ENCODE measurements at places on chromosomes 3 and 15.

GRCh38 chr3:18126772-18127171 lies 298.4 kb downstream of the SATB1 start:
- DNase-seq = peak; percentile 17

- DNase-seq = no peak
Observed at GRCh38 chr3:127760361-127760760, 62.0 kb downstream of the MGLL start.

- no peak for DNase-seq
Observed at GRCh38 chr3:173548261-173548660, 150.7 kb downstream of the NLGN1 start.

DNA sequence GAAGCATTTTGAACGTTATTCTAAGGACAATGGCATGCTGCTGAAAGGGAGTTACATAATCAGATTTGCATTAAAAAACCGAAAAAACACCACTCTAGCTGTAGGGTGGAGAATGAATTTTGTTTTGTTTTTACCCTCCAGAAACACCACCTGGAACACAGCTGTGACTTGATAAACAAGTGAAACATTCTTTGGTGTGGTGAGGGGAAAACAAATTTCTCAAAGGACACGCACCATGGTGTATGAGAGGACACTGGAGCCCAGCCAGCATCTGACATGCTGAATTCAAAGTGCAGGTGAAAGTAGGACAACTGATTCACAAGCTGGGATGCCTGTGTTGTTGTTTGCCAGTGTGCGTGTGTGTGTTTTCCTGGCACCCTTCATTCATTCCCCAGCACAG lies 554.5 kb upstream of the TBL1XR1 start:
- DNase-seq = peak; percentile 38

- no peak for DNase-seq
Observed at GRCh38 chr3:161333696-161334095, 37.6 kb downstream of the SPTSSB start.

DNA sequence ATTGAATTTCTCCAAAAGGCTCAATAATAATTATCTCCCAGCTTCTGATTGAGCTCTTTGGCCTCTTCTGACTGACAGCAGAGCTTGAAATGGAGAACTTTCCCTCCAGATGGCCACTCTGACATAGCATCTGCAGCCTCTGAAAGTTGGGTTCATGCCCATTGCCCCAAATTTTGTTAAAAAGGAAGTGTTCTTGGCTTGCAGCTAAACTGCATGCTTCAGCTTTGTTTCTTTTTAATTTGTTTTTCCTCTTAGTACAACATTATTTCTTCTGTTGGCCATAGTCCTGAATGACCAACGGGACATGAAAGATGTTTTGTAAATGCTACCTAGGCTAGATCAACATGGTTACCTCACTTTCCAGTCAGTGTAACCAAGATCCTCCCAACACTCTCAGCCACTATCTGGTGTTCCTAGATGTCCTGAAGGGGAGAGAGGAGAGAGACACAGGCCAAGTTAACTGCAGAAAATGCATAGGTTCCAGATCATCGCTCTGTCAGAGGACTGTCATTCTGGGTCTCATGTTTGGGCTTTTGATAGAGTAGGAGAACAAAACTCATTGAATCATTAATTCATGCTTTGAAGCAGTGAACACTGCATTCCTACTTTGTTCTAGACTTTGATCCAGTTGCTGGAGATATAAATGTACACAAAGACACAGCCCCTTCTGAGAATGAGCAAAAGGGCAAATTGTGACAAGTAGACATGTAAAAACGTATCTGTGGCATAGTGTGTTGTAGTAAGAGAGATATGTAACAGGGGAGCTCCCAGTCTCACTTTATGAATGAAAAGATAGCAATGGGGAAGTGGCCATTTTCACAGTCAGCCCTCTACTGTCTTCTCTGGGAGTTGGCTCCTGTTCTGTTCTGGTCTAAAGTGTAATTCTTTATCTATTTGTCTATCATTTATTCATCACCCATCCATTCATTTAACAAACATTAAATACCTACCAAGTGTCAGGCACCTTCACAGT lies 156.2 kb downstream of the ZNF621 start:
- no peak for DNase-seq

DNA sequence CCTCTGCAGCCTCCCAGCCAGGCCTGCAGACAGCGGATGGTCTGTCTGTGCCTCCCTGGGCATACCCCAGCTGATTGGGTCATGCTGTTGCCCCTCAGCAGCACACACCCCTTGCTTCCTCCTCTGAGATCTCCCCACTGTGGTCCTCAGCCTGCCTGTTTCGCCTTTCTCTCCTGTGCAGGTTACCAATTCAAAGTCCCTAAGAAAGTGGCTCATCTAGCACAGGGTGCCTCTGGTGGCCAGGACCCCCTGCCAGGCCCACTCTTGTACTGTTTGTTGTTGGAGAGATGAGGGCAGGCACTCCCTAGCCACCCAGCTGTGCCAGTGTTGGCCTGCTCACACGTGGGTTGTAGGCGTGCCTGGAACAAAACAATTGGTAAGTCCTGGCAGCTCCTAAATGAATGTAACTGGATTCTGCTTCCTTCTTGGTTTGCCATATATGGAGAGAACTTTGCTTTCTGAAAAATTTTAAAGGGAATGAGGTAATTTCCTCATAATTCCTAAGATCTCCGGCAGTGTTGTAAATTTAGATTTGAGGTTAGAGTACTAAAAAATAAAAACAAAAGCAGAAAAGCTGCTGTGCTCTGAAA lies 213.2 kb upstream of the IL12A start:
- DNase-seq = no peak

GRCh38 chr15:25544076-25544475 lies 105.3 kb upstream of the UBE3A start:
- DNase-seq = no peak

GRCh38 chr15:84598993-84599392 lies 1.8 kb upstream of the ZSCAN2 start:
- DNase-seq = peak; percentile 68

GRCh38 chr3:16484984-16485383 lies 28.5 kb downstream of the RFTN1 start:
- no peak for DNase-seq

DNA sequence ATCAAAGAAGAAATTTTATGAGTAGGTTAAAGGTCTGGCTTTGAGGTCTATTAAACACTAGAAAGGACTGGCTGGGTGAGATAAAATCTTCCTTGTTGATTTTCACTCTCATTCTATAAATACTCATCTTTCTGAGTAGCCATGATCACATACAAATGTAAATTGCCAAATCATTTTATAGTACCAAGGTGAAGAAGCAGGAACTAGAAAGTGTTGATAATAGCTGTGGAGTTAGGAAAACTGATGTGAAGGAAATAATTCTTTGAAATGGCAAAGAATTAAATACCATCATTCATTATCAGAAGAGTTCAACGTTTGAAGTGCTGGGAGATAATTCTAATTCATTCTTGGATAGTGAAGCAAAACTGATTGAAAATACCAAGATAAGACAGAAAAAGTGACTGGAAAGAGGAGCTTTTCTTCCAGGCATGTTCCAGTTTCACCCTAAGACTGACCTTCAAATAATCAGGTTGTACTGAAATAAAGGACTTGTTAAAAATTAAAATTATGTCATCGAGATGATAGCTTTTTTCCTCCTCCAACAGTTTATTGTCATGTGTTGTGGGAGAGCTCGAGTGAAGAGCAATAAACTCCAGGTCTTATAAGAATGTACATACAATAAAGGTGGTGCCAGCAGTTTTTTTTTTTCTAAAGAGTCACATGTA lies 17.4 kb downstream of the THBS1 start:
- DNase-seq = no peak

GRCh38 chr3:14262212-14262611 lies 83.6 kb downstream of the LSM3 start:
- DNase-seq = no peak

DNA sequence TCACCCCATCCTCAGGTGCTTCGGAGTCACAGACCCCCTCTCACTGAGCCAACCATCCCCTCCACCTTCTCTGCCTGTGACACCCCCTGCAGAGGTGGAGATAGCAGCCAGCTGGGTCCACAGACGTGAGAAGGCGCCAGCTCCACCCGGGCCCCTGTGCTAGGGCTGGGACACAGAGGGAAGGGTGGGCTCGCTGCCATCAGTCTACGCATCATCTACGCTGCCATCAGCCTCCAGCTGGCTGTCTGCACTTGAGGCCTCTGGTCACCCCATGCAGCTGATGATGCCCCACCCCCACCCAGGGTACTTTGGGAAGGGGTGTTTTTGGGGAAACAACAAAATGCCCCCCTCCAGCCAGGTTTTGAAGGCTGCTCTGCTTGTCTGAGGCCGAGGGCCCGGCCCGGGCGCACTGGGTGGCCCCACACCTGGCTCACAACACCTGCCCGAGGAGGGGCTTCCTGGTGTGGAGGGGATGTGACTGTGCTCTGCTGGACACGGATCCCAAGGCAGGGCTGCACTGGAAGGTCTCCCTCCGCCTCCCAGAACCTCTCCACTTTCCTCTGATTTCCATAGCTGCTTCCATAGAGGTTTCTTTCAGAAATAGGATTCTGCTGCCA lies 163.4 kb upstream of the IQSEC1 start:
- peak; percentile 23 for DNase-seq

- no peak for DNase-seq
Observed at GRCh38 chr3:64873400-64873799, 185.6 kb upstream of the ADAMTS9 start.

DNA sequence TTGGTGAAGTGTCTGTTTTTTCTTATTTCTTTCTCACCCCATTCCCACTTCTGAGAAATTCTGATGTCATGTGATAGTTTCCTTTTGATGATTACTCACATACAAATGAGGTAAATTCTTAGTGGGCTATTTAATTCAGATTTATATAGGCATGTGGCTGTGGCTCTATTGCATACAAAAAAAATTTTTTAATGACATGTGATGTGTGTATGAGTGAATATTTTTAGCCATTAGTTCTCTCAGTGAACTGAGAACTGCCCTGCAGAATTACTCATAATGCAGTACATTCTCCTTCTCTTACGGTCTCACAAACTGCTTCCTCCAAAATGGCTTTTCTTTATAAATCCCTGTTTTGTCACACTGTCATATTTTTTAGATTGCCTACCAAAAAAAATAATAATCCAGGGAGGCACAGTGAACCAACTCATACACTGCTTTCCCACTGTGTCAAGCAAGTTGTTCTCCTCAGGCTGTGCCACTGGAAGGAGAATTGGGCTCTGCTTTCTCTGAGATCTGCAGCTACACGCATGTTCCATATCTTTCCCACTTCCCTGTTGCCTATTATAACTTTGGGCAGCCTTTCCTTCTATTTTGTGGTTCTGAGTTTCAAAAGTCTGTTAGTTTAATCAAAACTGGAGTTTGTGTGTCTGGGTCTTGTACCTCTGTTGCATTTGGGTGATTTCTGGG lies 415.7 kb upstream of the THBS1 start:
- no peak for DNase-seq

GRCh38 chr15:96421178-96421601 lies 90.7 kb downstream of the NR2F2 start:
- no peak for DNase-seq

DNA sequence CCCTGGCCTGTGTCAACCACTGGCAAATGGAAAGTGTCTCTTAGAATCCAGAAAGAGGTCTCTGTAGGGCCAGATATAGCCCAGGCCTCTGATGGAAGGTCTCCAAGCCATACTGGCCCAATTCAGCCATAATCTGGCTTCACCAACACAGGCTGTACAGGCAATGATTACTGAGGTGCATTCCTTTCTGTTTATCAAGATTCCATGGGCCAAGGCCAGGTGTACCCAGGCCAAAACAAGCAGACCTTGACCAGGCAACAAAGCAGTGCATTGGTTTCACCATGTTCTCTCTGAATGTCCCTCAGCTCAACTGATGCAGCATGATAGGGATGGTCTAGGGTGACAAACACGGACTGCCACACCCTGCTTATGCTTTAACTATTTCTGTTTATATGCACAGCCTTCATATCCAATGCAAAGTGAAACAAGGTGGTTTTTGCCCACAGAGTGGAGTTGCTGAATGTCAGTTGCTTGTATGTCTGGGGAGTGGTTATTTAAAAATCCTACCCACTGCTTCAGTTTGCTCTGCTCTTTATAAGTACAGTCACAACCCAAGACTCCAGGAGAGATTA lies 25.2 kb downstream of the CCNL1 start:
- DNase-seq = no peak

GRCh38 chr3:12705374-12705926 lies 41.5 kb upstream of the RAF1 start:
- no peak for DNase-seq

GRCh38 chr3:170584585-170585007 lies 1.3 kb downstream of the SLC7A14 start:
- peak; percentile 29 for DNase-seq

GRCh38 chr15:60585743-60586708 lies 107.1 kb upstream of the ICE2 start:
- peak; percentile 82 for DNase-seq

- no peak for DNase-seq
Observed at GRCh38 chr15:72872066-72872845, 88.7 kb upstream of the ADPGK start.

- no peak for DNase-seq
Observed at GRCh38 chr15:29621616-29622015, 200.7 kb downstream of the TJP1 start.

GRCh38 chr15:37084602-37085001 lies 15.7 kb downstream of the MEIS2 start:
- DNase-seq = no peak

DNA sequence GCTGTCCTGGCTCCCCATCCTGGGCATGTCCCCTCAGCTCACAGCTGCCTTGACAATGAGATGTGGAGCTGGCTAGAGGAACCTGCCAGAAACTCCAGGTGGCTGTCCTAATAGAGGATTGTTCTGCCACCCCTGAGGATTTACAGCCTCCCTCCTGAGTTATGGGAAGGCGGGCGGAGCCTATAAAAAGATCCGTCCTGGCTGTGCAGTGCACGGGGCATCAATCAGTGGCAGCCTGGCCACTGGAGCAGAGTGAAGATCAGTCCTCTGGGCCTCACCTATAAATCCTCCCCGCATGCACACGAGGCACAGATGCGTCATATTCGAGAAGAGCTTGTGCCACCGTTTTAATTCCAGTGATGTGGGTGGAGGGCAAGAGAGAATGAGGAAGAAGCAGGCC lies 90.0 kb downstream of the MEGF11 start:
- no peak for DNase-seq

DNA sequence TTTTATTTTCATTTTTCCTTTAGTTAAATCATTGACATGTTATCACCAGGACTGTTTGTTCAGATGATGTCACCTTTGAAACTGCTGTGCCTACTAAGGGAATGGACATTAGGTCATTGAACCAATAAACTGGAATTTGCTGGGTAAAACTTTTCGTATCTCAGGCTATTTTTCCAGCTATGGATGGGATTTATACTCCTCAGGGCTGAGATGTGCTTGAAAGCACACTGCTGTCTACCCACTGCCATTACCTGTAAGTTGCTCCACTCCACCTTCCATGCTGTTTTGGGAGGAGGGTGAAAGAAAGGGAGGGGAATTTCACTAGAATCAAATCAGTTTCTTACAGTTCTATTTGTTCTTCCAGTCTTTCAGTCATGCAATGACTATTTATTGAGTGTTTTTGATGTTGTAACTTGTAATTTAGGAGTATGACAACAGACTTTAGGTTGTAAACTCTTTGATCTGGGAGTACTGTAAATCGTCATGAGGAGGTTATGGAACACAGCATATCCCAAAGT lies 11.3 kb downstream of the EHD4 start:
- DNase-seq = no peak

GRCh38 chr3:184305577-184305976 lies 6.5 kb downstream of the PSMD2 start:
- peak; percentile 29 for DNase-seq

GRCh38 chr3:149871855-149872254 lies 58.8 kb downstream of the RNF13 start:
- DNase-seq = no peak

- peak; percentile 90 for DNase-seq
Observed at GRCh38 chr3:23760871-23761373, 44.8 kb upstream of the UBE2E1 start.
